ENCODE measurements at places on chromosomes 12 and 14.

DNA sequence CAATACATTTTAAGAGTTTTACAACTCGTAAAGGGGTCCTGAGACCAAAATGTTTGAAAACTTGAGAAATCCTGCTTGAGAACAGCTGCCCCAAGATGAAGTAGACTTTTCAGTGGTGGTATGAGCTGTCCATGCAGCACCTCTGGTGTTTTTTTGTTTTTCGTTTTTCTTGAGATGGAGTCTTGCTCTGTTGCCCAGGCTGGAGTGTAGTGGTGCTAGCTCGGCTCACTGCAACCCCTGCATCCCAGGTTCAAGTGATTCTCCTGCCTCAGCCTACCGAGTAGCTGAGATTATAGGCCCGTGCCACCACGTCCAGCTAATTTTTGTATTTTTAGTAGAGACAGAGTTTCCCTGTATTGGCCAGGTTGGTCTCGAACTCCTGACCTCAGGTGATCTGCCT, 5.5 kb downstream of the PAPOLA start:
- no peak for DNase-seq

DNA sequence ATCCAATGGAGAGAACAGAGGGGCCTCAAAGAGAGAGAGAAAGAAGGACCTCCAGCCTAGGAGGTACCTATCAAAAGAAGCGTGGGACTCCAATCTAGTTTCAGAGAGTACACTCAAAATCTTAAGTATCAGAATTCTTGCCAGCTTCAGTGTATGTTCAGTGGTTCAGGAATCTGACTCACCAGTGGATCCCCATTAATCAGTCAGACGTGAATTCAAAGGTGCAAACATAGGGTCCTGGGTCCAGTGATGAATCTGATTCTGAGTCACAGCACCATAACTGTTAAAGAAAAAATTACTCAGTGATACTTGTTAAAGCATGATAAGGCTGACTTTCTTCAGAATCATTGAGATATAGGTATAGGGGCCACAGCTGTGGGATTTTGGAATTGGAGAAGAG, 33.2 kb downstream of the ETNK1 start:
- no peak for DNase-seq

DNA sequence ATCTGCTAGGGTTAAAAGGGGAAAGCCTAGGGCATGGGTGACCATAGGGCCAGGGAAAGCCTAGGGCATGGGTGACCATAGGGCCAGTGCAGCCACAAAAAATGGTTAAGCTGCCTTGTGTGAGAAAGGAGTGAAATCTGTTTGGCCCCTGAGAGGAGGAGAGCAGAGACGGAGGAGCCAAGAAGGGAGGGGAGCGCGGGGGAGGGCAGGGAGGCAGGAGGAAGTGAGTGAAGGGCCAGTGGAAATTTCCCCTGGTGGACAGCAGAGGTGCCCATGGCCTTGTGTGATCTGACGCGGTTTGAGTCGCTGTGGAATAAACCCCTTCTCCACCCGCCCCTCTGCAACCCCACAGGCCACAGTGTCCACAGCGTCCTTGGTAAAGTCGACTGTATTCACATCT, 618 bp upstream of the AQP6 start:
- DNase-seq = no peak

DNA sequence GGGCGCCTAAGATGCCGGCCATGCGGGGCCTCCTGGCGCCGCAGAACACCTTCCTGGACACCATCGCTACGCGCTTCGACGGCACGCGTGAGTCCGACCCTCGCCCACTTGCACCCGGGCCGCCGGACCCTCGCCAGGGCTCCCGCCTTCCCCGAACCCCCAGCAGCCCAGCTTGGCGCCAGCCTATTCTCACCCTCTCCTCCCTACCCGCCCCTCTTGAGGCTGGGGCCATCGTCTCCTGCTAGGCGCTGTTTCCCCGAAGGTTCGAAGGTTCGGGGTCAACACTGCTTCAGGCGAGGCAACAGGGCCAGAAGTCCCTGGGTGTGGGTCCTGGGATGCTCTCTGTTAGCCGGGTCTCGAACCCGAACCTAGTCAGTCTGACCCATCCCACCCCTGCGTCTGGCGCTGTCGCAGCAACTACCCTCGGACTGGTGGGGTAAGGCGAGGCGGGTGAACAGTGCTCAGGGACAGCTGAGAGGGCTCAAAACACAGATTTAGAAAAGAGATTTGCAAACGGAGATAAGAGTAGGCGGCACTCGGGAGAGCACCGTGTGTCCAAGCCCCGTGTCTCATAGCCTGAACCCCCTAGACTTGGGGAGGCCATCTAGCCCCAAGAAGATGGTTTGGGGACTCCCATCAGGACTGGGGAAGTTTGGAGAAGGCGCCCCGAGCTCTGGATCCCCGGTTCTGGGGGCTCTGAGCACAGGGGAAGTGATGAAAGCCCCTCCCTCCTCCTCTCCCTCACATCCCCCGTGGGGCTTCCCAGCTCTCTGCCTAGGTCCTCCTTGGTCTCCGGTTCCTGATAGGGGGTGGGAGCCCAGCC, 787 bp downstream of the KCNH3 start:
- DNase-seq = no peak

DNA sequence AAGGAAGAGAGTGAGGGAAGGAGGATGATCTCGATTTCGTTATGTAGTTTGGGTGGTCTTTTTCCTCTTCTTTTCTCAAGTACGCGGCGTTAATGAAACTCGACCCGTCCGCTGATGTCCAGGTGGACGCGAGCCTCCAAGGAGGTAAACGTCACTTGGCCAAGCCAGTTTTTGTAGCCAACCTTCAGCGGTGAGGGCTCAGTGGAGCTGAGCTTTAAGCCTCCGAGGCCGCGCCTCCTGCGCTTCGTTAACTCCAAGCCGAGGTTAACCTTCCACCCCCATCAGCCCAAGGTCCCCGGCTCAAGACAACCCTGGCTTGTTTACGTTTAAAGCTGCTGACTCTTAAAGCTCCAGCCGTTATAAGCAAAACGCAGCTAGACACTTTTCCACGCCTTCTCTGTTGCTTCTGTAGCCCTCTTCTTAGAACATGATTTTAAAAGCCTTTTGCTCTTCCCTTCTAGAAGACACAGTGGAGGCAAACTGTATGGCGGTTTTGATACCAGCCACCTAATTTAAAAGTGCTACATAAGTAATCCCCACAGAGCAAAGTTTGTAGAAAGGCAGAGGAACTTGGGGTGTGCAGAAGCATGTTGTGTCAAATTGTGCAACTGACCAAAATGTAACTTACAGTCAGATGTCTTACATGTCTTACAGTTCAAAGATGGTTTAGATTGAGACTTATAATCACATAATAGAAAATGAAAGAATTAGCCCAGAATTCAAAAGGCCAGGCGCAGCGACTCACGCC, 923 bp upstream of the ITPR2 start:
- no peak for DNase-seq

DNA sequence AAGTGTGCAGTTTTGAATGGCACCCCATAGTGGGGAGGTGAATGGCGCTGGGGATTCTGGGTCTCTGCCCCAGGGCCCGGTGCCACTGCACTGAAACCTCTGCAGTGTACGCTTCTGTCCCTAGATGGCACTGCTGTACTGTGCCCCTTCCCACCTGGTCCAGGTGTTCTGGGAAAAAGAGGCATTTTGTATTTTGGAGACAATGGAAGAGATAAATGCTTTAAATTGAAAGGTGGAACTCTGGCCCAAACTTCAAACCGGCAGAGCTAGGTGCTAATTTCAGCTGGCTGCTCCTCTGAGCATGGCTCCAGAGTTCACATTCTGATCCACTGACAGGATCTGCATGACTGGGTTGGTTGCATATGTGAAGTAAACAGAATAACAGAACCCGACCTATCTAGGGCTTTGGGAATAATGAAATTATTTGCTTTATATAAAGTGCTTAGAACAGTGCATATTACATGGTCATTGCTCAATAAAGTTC, 52.2 kb downstream of the KRT80 start:
- DNase-seq = no peak

- DNase-seq = no peak
These were observed 25.3 kb downstream of the OAS2 start for GRCh38 chr12:113003636-113004035.

DNA sequence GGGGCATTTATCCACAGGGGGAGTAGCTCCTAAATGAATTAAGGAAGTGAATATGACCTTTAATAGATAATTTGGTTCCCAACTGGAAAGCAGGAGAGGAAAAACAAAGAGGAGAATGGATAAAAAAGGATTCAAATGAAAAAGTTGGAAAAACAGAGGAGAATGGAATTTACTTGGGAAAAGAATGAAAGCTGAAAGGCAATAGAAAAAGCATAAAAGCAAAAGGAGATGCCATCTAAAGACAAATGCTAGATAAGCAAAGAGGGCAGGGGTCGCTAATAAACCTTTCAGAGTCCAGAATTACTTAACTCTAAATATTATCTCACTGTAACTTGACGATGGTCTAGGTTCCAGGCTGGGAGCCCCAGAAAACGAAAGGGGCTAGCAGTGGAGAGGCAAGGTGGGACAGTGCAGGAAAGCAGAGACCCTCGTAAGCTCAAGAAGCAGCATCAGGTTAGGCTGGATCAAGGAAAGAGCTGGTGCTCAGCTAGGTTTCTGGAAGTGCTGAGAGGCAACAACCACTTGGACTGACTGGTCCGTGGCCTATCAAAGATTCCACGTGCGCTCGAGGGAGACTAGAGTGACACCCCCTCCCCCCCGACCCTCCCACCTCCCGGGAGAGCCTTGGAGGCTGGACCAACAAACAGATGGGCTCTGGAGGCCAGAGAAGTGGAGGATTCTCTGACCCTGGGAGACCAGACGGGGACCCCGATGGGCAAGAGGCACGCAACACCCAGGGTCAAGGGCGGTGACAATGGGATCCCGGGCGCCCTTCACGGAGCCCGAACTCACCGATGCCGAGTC, 1.2 kb downstream of the SLC2A13 start:
- no peak for DNase-seq

DNA sequence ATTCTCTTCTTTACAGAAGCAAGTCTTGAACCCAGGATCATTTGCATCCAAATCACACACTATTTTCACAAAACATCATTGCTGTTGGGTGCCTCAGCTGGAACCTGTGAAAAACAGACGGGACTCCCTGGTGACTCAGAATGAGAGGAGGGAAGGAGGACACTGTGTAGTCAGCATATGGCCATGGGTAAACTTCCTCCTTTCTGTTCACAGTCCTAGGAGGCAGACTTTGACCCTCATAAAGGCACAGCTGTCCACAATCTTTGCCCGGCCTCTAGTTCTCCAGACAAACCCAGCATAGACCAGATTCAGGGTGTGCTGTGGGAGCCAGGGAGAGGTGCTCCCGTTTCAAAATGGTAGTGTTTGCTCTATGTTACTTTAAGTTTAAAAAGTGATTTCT, 62.0 kb downstream of the DYRK2 start:
- no peak for DNase-seq

GRCh38 chr14:67018720-67019119, 170.5 kb upstream of the GARIN2 start:
- DNase-seq = no peak

- DNase-seq = no peak
These were observed 168.9 kb downstream of the ADGRD1 start for GRCh38 chr12:131122631-131123030.

DNA sequence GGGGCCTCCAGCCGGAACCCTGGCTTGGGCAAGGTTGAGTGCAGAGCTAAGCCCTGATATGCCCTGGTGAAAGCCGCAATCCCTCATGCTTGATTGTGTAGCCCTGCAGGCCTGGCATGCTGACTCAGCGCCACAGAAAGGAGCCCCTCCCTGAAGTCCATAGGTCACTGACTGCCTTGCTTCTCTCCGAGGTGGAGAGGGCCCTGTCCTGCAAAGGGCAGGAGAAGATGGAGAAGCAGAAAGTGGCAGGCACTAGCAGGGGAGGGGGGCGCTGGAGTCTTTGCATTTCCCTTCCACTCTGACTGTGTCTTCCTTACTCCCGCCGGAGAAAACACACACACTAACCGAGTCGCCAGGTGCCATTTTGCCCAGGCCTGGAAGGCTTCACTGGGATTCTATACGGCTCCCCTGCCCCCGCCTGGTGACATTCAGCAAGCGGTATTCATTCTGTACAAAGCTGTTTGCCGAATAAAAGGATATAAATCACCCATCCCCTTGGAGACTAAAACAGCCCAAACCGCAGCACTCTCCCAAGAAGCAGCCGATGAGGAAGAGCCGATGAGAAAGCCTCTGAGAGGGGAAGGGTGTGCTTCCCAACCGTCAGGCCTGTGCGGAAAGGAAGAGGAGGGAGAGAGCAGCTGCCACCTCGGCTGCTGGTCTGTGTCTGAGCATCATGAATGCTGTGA, 69.8 kb downstream of the SLC6A12 start:
- no peak for DNase-seq
